Spinal cord (tissue), 10 donors: ENCODE measurements at places on chromosomes 4 and X. TPM values are rescaled to one million over a fixed set of nuclear protein-coding genes. Genes with fewer than 3 reads are reported as not detected.

Gene TNMD
- 3.5 TPM for polyA plus RNA-seq

Gene CXCL11
- not detected for polyA plus RNA-seq

Gene SHISA3
- 5.0 TPM for polyA plus RNA-seq

Gene PDLIM3
- polyA plus RNA-seq, result 140 TPM

Gene EXOC1L
- polyA plus RNA-seq, result not detected

Gene TMEM150C
- 23.5 TPM for polyA plus RNA-seq

Gene ALAS2
- polyA plus RNA-seq, result 11.0 TPM

Gene TMEM144
- 4.4 TPM for polyA plus RNA-seq

Gene ACE2
- 0.29 TPM for polyA plus RNA-seq
